Occipital lobe (tissue), 3 donors: ENCODE measurements at places on chromosomes 2 and 18. TPM values are rescaled to one million over a fixed set of nuclear protein-coding genes. Genes with fewer than 3 reads are reported as not detected.

- no peak for DNase-seq
Measured at GRCh38 chr2:240477916-240478315, 42.5 kb downstream of the GPC1 start.

GRCh38 chr2:101989740-101990460, 1.9 kb upstream of the IL1R2 start:
- no peak for DNase-seq

MCM6 gene
- 18.9 TPM for total RNA-seq

PTPRN gene
- 32.6 TPM for total RNA-seq

- DNase-seq = no peak
Measured at GRCh38 chr2:106781196-106781595, 104.8 kb downstream of the ST6GAL2 start.

SERPINB8 gene
- 1.1 TPM for total RNA-seq

DNA sequence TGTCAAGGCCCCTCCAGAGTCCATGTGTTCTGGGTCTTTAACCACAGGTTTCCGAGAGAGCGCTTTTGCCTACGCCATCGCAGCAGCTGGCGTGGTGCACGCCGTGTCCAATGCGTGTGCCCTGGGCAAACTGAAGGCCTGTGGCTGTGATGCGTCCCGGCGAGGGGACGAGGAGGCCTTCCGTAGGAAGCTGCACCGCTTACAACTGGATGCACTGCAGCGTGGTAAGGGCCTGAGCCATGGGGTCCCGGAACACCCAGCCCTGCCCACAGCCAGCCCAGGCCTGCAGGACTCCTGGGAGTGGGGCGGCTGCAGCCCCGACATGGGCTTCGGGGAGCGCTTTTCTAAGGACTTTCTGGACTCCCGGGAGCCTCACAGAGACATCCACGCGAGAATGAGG, 9.3 kb downstream of the WNT10A start:
- no peak for DNase-seq

DNA sequence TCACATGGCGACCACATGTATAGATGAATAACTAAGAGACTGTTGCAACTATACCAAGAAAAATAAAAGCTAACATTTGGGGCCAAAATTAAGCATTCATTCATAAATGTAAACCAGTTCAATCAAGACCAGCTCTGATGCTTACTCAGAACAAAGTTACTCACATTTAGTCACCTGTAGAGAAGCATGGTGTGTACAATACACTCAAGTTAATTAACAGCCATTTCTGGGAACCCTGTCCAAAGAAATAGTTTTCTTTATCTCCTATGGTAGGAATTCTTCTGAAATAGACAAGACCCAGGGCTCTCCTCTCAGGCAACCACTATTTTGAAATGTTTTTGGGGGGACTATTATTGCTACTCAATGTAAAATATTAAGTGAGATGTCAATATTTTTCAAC, 1.6 kb downstream of the SCN3A start:
- DNase-seq = no peak

DNA sequence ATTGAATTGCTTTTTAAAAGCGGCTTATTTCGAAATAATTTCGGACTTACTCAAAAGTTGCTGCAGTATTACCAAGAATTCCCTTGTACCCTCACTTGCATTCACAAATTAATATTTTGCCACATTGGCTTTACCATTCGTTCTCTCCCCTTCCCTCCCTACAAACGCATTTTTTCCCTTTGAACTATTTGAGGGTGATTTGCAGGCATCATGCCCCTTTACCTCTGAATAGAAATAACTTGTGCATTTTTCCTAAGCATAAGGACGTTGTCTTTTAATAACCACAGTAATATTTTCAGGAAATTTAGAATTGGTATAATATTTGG, 608 bp downstream of the CCDC138 start:
- DNase-seq = no peak

GRCh38 chr18:13374096-13374467, 155.5 kb downstream of the LDLRAD4 start:
- no peak for DNase-seq

MC4R gene
- 1.4 TPM for total RNA-seq

DNA sequence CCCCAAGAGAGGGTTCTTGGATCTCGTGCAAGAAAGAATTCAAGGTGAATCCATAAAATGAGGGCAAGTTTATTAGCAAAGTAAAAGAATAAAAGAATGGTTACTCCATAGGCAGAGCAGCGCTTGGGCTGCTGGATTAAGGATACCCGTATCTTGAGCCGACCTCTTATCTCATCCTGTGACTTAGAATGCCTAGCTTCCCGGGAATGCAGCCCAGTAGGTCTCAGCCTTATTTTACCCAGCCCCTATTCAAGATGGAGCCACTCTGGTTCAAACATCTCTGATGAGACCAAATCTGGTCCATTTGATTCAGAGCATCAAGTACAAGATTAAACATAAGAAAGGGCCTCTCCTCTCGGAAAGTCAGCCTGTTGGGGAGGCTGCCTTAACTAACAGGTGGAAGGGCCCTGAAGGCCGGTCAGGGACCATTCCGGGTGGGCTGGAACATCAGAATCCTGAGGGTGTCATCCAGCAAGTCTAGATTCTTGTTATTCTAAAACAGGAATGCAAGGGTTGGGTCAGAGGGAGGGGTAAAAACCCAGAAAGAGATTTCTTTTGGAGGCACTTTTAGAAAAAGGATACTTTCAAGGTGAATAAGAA, 5.8 kb downstream of the PSD4 start:
- no peak for DNase-seq

METTL5 gene
- total RNA-seq = 37.1 TPM

GRCh38 chr2:107281637-107282036, 395.7 kb upstream of the ST6GAL2 start:
- no peak for DNase-seq

DNA sequence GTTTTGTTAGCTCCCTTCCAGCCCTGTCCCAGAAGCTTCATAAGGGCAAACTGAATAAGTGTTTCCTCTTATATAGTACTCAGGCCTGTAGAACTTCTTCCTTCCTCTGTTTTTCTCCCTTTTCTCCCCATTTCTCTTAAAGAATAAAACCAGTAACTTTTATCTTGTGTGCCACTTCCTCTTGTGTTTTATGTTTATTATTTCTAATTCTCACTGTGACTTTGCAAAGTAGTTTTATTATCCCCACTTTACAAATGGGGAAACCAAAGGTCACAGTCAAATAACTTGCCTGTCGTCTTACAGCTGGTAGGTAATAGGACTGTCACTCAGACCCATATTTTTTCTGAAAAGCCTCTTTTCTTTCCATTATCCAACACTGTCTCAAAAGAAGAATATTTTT, 42.4 kb downstream of the RBBP8 start:
- DNase-seq = no peak

DNA sequence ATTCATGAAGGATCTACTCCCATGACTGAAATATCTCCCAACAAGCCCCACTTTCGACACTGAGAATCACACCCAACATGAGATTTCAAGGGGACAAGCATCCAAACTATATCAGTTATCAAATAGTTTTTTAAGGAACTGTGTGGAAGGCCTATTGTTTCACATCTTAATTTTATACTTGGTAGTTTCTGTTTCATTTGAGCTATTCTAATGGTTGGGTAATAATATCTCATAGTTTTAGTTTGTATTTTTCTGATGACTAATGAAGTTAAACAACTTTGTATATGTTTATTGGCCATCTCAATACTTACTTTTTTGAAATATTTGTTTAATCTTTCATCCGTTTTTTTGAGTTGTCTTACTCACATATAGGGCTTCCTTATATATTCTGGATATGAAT, 135.0 kb downstream of the SCG2 start:
- no peak for DNase-seq

DNA sequence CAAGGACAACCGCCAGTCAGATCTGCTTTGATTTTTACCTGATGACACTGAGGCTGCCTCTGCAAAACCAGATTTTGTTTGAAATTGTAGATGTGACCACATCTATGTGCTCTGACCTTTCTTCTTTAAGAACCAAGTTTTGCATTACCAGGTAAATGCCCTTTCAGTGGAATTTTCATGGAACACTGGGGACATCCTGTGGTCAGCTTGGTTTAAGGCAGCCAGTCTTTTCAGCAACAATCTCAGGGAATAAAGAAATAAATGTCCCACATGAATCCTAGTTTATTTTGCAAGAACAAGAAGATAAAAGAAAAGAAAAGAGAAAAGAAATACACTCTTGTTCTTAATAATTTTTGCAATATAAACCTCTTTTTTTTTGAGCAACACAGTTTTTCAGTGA, 90.6 kb downstream of the POU3F3 start:
- DNase-seq = no peak

DNA sequence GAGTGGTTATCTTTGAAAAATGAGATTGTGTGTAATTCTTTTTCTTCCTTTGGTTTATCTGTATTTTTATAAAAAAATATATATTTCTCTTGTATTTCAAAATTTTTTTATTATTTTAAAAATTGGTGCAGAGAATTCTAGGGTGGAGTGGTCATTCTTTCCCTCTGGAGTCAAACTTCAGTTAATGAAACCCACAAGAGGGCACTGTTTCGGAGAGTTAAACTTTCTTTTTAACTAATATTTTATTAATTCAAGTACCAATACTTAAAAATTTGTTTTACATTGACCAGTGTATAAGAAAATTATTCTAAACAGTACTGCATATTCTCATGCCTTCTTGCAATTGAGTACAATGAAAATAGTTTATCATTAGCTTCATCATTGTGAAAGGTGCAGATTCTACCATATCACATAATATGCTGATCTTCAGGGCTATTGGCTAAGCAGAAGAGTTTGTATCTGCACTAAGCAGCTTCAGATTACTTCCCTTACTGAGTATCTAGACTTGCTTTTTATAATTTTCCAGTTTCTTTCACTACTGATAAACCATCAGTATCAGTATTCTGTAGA, 50.1 kb downstream of the HS1BP3 start:
- no peak for DNase-seq

GRCh38 chr2:144514616-144515091, 5.3 kb downstream of the ZEB2 start:
- no peak for DNase-seq

LIPG gene
- total RNA-seq = 18.2 TPM

PLEKHH2 gene
- 8.4 TPM for total RNA-seq

- DNase-seq = no peak
Measured at GRCh38 chr2:136381722-136382633, 264.0 kb upstream of the CXCR4 start.

GALNT5 gene
- 0.16 TPM for total RNA-seq

- DNase-seq = no peak
Measured at GRCh38 chr18:36499938-36500337, 202.4 kb downstream of the FHOD3 start.

NXPH2 gene
- 30.4 TPM for total RNA-seq

DNA sequence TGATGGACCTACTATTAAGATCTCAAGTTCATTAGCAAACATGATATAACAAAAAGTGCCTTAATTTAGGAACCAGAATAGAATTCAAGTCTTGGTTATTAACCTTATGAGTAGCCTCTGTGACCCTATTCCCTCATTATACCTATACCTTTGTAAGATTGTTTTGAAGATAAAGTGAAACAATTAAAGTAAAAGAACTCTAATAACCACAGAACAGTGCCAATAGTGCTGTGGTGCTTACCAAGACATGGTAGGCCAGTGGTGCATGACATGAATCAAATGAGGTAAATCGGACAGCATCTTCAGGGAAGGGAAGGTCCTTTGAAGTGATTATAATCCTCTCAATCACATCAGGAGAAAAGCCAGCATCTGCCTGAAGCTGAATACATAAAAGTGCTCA, 36.4 kb downstream of the METTL4 start:
- DNase-seq = no peak

GRCh38 chr2:193895226-193895625, 1700.5 kb upstream of the TMEFF2 start:
- no peak for DNase-seq

GRCh38 chr2:163490281-163490680, 245.5 kb downstream of the FIGN start:
- DNase-seq = no peak

DNA sequence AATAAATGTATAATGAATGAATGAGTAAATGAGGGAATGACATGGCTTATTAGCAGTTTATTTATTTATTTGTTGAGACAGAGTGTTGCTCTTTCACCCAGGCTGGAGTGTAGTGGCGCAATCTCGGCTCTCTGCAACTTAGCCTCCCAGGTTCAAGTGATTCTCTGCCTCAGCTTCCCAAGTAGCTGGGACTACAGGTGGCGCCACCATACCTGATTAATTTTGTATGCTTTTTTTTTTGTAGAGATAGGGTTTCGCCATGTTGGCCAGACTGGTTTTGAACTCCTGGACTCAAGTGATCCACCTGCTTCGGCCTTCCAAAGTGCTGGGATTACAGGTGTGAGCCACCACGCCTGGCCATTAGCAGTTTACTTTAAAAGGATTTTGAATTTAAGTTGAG, 100.3 kb upstream of the CAVIN2 start:
- no peak for DNase-seq

SPP2 gene
- total RNA-seq = not detected

GRCh38 chr2:57943315-57943714, 103.3 kb upstream of the VRK2 start:
- no peak for DNase-seq

LBX2 gene
- total RNA-seq = not detected

- no peak for DNase-seq
Measured at GRCh38 chr2:227030789-227031188, 133.2 kb downstream of the COL4A4 start.
